ENCODE measurements at places on chromosomes 1 and 21. TPM values are rescaled to one million over a fixed set of nuclear protein-coding genes. Genes with fewer than 3 reads are reported as not detected.

The MNDA gene
- total RNA-seq = 23.8 TPM

The OVAAL gene
- not detected for total RNA-seq

The CFAP410 gene
- total RNA-seq = 17.4 TPM

The GPR153 gene
- 32.3 TPM for total RNA-seq

The CACNA1S gene
- total RNA-seq = not detected

The KRTAP12-2 gene
- not detected for total RNA-seq

The BTBD8 gene
- total RNA-seq = 2.1 TPM

The DCST2 gene
- 0.87 TPM for total RNA-seq

The RASAL2 gene
- 17.3 TPM for total RNA-seq

The OR2L13 gene
- total RNA-seq = not detected
